ENCODE measurements at places on chromosomes 12 and 14.

DNA sequence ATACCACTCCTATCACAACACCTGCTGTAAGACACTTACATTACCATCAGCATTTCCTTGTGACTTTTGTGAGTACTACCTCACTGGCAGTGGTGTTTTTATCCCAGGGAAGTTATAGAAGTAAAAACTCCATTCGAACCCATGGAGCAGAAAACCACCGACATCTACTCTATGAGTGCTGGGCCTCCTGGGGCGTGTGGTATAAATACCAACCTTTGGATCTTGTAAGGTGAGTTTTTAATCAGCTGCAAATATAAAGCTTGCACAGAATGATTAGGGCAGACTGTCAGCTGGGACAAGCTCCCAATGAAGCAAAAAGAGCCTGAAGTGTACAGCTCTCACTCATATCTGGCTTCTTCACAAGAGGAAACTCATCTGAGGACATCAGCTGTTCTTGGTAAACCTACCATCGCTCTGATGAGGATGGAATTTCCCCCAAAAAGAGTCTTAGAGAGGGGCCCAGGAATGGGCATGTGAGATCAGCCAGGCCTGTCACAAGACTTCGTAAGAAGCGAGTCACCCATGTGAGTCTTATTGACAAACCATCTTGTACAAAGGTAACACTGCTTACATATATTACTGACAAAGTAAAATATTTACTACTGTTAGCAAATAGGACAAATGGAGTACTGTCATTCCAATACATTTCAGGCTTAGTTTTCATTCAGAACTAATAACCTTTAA is 170.0 kb downstream of the SLC5A8 start:
- DNase-seq, result no peak

DNA sequence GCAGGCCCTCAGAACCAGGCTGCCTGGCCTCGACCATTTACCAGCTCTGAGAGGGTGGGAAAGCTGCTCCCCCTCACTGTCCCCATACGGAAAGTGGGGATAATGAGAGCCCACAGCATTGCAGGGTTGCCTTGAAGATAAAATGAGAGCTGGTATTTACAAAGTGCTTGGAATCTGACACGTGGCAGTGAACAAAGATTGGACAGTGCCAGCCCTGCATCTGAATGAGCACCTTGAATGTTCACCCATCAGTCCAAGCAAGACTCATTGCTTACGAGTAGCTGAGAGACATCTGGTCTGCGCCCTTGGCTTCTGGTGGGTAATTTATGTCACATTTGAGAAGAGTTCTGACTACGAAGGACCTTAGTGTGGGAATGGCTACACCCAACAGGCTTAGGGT is 67.5 kb downstream of the CLMN start:
- DNase-seq, result no peak

DNA sequence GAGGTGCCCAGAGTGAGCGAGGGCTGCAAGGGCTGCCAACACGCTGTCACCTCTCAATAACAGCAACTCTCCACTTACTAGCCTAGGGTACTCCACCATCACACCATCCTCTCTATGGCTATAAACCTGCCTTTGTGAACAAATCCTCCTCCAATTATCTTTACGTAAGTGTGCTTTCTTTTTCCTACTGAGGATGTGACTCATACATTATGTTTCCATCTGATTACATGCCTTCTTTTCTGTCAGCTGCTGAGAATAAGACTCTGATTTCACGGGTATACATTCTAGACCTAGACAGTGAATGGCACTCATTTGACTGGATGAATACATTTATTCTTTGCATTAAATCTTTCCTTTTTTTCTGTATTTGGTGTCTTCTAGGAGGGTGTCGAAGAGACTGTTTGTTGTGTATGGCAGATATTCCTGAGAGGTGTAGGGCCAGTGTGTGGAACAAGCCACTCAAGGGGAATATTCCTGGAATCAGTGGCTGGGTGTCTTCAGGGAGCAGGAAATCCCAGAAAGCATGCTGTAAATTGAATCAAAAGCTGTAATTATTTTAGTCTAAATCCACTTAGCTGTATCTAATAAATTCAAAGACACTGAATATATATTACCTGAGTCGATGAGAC is 327.3 kb upstream of the TMTC1 start:
- DNase-seq, result no peak

GRCh38 chr12:113226696-113227568 is 5.7 kb downstream of the TPCN1 start:
- DNase-seq, result no peak

DNA sequence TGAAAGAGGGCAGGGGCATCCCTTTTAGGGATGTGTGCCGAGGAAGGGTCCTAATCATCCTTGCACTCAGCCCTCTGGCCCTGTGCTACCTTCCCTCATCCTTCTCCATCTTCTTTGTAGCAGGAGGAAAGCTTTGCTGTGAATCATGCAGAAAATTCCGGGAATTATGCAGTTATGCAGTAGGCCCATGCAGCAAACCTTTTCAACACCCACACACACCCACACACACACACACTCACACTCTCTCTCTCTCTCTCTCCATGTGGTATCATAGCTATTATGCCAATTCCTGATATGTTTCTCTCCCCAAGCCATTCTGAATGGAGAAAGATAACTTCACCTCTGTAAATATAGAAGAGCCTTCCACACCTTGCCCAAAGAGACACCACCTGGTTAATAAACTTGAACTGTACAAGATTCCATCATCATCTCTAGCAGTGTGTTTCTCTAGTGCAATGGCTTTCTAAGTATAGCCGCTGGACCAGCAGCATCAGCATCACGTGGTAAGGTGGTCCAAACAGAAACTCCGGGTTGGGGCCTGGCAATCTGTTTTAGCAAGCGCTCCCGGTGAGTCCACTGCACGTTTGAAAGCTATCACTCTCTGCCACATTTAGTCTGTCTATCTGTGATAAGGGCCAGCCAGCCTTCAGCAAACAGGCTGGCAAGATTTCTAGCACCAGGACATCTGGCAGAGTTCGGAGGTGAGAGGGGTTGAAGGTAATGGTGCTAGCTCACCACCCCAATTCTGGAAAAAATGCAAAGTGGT is 57.6 kb downstream of the MDM2 start:
- no peak for DNase-seq

DNA sequence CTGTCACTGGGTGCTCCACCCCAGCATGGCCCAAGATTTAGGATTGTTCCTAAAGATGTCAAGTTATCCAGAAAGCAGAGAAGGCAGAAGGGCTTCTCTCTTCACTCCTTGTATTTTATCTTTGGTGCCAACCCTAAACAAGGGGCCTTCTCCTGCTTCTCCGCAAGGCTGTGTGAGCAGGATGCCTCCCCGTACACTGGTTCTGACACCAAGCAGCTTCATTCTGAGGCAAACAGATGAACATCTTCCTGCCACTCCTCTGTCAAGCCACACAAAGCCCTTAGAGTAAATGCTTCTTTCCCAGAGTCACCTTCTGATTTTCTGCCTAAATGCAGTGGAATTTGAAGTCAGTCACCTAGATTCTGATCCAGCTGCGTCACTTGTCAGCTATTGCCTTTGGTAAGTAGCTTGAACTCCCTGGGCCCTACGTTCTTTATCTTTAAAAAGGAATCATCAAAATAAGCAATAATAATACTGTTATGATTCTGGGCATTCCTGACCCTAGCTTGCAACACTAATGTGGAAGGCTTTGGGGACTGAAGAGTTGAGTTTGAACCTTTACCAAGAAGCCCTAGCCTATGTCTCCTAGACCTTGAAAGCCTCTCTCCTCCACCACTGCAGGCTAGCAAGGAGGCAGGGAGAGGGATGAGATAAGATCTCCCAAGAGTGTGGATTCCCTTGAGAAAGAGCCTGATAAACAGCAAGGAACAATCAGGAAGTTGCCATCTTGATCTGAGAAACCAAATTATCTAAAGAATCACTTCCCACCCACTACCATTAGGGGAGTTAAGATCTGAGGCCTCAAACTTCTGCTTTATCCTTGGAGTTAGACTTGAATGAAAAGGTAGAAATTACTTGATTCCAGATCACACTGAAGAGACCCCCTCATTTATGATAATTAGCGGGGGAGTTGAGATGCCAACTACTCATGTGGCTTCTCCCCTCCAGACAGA is 5.7 kb downstream of the KRT73 start:
- DNase-seq, result no peak

GRCh38 chr14:101876555-101876938 is 87.8 kb upstream of the DYNC1H1 start:
- peak; percentile 33 for DNase-seq

DNA sequence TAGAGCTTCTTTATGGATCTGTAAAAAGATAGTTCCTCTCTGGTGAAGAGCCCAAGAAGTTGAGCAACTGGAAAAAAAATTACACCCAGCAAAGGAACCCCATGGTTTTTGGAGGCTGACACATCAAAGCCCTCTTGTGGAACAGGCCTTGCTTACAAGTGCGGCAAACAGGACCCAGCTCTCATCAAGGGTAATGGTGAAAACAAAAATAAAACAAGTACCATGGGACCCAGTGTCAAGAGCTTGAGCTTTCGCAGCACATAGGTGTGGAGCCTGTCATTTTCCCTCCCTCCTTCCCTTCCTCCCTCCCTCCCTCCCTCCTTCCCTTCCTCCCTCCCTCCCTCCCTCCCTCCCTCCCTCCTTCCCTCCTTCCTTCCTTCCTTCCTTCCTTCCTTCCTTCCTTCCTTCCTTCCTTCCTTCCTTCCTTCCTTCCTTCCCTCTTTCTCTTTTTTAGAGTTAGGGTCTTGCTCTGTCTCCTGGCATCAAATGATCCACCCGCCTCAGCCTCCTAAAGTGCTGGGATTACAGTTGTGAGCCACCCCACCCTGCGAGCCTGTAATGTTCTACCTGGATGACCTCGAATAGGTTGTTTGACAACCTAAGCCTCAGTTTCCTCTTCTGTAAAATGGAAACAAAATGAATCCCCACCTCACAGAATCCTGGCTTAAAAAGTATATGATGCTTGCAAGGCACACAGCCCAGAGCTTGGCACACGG is 114.3 kb upstream of the RPH3A start:
- DNase-seq, result no peak

GRCh38 chr12:24044941-24045703 is 95.7 kb upstream of the SOX5 start:
- no peak for DNase-seq

- no peak for DNase-seq
Measured at GRCh38 chr12:85632390-85632789, 203.8 kb downstream of the RASSF9 start.

DNA sequence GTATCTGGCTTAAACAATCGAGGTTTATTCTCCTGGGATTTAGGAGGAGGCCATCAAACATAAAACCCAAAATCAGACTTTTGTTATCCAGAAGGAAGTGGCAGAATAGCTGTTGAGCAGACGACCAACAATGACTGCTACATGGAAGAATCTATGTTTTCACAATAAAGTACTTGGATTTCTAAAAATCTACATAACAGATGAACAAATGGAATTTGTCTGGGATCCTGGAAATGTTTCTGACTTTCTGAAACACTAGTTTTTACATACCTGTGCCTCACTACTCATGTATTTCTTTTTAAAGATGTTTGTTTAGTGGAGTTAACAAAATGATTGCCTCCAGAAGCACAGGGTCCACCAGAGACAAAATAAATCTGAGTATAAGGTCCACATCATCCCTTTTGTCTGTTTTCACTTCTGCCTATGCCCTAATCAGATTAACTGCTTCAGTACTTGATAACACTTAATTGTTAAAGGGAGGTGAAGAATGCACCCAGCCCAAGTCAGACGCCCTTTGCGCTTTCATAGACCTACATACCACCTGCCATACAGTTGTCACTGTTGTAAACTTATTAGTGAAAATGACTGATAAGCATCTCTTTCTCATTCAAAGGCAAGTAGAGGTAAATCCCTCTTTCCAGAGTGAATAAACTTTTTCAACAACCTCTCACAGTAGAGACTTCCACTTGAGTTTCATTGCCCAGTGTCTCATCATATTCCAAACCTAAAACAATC is 164.6 kb downstream of the EGLN3 start:
- no peak for DNase-seq

DNA sequence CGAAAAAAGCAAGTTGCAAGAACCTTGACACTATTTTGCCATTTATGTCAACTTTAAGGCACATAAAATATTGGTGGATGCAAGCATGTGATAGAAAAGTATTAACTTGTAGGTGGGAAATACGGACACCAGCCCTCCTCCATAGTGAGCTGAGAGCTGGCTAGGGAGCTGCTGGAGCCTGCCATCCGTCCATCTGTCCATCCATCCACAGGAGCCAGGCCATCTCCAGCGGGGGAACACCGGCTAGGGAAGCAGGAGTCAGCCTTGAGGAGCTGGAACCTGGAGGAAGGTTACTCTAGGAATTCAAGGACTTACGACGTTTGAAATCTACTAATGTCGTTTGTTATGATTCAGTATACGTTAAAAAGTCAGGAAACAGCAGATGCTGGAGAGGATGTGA is 120.7 kb upstream of the C14orf180 start:
- no peak for DNase-seq

- no peak for DNase-seq
Measured at GRCh38 chr14:38127356-38127755, 80.3 kb upstream of the SSTR1 start.

DNA sequence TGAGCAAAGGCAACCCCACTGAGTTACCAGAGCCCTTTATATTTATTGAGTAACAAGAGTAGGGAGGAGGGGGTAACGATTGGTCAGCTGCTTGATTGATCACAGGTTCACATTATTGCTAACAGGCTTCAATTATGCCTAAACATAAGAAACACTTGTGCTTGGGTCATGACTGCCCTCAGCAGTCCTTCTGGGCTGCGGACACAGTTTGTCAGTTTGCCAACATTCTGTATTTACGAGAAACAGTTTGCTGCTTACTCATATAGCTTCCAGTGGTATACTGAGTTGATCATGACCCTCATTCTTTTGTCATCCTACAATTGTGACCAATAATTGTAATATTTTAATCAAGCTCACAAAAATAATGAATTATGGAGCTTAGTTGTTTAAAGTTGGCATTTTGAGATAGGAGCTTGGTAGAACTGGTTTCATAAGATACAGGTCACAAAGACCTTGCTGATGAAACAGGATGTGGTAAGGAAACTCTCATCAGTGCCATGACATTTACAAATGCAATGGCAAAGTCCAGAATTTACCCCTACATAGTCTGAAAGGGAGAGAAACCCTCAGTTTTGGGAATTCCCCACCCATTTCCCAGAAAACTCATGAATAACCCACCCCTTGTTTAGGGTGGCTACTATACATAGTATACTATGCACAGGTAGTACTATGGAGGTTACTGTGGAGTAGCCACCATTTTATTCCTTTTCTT is 1421.0 kb upstream of the FLRT2 start:
- DNase-seq, result no peak

DNA sequence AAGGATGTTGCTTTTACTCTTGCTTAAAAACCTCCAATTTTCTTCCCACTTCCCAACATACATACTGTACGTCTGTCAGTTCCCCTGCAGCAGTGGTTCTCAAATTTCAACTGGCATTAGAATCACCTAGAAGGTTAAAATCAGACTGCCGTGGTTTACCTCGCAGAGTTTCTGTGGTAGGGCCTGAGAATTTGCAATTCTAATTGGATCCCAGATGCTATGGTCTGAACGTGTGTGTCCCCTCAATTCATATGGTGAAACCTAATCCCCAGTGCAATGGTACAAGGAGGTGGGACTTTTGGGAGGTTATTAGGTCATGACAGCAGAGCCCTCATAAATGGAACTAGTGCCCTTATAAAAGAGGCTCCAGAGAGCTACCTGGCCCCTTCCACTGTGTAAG is 226.9 kb downstream of the CRADD start:
- no peak for DNase-seq

- no peak for DNase-seq
Measured at GRCh38 chr14:52879958-52880357, 70.9 kb downstream of the FERMT2 start.
